Activated CD8-positive, alpha-beta memory T cell treated with anti-CD3 and anti-CD28 coated beads for 4 hours (primary cell): ENCODE measurements at places on chromosomes 1 and 21.

DNA sequence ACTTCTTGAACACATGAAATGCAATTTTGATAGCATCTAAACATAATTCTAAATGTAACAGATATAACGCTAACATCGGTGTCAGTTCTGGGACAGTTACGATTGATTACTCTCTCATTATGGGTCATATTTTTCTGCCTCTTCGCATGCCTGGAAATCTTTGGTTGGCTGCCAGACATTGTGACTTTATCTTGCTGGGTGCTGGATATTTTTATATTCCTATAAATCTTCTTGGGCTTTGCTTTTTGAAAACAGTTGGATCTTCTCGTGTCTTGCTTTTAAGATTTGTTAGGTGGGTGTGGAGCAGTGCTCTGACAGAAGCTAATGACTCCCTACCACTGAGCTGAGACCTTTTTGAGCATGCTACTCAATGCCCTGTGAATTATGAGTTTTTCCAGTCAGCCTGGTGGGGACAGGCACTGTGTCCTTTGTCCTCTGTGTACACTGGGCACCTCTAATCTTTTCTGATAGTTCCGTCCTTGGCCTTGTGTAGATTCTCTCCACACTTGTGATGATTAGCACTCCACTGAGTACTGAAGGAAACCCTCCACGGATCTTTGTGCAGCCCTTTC lies 28.0 kb upstream of the EDARADD start:
- DNase-seq, result no peak

GRCh38 chr1:156042828-156043227 lies 10.8 kb downstream of the UBQLN4 start:
- no peak for DNase-seq

DNA sequence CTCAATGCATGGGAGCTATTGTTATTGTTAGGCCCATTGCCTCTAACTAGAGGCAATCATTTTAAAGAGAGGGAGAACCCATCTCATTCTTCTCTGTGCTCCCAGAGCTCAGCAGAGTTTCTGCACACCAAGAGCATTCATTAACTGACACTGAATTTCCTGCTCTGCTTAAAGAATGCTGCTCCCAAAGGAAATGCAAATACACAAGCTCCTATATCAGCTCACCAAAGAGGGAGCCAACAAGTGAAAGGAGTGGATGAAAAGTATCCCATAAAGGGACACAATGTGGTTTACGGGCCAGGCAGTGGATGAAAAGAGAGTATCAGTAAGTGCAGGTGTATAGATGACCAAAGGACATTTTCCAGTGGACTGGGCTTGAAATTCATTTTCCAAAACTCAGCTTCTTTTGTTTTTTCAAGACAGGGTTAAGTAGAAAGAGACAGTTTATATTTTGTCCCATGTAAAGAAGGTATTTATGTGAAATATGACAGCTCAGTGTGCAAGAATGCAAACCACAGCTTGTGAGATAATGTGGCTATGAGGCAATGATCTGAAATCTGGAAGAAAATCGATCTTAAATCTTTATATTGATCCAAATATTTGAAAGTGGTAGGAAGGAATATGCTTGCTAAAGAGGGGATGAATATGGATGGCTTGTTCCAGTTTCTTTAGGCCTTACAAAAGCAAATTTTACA lies 207.7 kb upstream of the CAMK1G start:
- DNase-seq, result no peak

DNA sequence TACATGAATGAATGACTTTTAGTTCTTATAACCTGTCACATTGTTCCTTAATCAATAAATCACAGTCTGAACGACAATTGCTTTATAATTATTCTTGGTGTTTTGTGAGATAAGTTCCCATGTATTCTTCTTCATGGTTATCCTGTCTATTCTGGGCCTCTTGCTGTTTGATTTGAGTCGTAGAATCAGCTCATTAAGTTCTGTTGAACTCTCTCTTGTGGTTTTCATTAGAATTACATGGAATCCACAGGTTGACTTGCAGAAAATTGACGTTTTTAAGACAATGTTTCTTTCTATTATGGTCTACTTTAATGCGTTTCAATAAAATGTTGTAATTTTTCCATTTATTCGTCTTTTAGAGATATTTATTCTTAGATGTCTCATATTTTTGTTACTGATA lies 4.0 kb upstream of the LCE1A start:
- no peak for DNase-seq

- no peak for DNase-seq
These were observed 73.6 kb upstream of the LRRC8B start for GRCh38 chr1:89451011-89451410.

GRCh38 chr1:185495007-185495406 lies 178.0 kb upstream of the IVNS1ABP start:
- no peak for DNase-seq

DNA sequence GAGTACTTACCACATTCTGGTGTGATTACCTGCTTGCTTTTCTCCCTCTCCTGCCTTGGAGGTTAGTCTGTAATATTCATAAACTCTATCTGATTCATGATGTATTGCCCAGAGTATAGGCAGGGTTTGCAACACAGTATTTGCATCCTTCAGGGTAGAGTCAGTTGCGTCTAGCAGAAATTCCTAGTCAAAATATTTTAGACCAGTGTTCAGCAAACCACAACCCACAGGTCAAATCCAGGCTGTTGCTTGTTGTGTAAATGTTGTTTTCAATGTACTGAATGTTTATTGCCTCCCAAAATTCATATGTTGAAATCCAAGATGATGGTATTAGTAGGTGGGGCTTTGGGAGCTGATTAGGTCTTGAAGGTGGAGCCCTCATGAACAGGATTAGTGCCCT lies 82.9 kb downstream of the NGF start:
- DNase-seq, result no peak

- DNase-seq, result no peak
These were observed 19.7 kb upstream of the RNU1-4 start for GRCh38 chr1:16720351-16721223.

GRCh38 chr1:237448042-237448441 lies 406.1 kb downstream of the RYR2 start:
- DNase-seq, result no peak

- no peak for DNase-seq
These were observed 7.6 kb upstream of the CD1A start for GRCh38 chr1:158246650-158247049.

- no peak for DNase-seq
These were observed 5.1 kb downstream of the CAPZB start for GRCh38 chr1:19480282-19480681.
